ENCODE measurements at places on chromosomes 16 and 17. TPM values are rescaled to one million over a fixed set of nuclear protein-coding genes. Genes with fewer than 3 reads are reported as not detected.

Gene C1QL1
- total RNA-seq, result 12.6 TPM

Gene TNP2
- not detected for total RNA-seq

- DNase-seq, result no peak
Observed at GRCh38 chr17:19331134-19331533, 31.4 kb downstream of the B9D1 start.

- no peak for DNase-seq
Observed at GRCh38 chr16:6777624-6778023, 555.0 kb upstream of the RBFOX1 start.

DNA sequence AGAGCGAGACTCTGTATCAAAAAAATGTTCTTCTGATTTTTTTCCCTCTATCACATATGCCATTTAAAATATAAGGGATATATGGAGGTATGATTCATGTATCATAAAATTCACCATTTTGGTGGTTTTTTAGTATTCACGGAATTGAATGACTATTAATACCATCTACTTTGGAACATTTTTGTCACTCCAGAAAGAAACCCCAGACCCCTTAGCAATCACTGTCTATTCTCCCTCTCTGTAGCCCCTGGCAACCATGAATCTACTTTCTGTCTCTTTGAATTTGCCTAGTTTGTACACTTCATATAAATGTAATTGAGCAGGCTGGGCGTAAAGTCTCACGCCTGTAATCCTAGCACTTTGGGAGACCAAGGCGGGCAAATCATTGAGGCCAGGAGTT is 75.9 kb downstream of the PRKCA start:
- DNase-seq, result no peak

DNA sequence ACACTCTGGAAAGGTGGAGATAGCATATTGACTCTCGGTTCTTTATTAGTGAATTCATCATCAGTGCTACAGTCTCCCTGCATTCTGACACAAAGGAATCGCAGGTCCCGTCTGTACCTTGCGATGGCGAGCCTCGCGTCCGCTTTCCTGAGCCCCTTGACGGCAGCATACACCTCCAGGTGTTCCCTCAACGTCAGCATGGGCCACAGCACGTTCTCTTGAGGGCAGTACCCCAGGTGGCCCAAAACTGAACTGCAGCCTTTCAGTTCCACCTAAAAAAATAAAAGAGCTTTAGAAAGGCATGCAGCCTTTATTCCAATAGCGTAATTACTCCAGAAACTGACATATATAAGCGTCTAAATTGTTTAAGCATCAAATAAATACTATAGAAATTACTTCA is 24.2 kb upstream of the ABCA9 start:
- DNase-seq, result no peak

GRCh38 chr16:23987443-23987842 is 151.7 kb downstream of the PRKCB start:
- no peak for DNase-seq

All from urinary bladder (tissue), 4 donors.